ENCODE measurements at places on chromosomes 12 and 14. TPM values are rescaled to one million over a fixed set of nuclear protein-coding genes. Genes with fewer than 3 reads are reported as not detected.

DNA sequence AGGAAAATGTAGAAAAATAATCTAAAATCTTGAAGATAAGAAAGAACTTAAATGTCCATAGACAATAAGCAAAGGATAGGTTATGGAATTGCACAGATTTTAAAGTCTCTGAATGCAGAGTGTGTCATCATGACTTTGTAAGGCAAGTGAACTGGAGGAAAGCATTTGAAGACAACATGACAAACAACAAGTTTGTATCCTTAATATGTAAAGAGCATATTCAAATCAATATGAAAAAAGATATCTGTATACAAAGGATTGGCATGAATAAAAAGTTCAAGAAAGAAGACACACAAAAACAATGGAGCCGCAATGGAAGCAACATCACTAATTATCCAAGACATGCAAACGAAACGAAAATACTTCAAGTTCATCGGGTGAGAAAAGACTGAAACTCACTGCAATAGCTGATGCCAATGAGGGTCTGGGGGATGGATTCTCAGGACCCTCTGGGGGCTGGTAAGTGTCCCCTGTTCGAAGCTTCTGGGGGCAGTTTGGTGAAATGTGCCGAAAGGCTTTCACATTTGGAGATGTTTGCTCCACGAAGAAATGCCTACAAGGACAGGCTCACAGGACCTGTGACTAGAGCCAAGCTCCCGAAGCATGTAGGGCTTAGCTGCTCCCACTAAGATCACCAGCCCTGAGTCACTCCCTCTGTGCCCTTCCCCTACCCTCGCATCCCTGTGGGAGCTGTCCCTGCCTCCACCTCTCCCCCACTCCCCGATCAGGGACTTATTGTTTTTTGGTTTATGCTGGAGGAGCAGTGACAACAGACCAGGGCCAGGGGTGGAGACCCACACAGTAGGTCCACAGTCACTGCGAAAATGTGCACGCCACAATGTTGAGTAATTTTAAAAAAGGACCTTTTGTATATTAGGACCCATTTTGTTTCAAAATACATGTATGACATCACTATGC lies 345.7 kb upstream of the SFSWAP start:
- peaks cover 27% of the 10 kb centered on the region for H3K4me1 ChIP-seq
- H3K4me3 ChIP-seq: no peak overlapping the region
- H3K27ac ChIP-seq: peak overlapping the region; percentile 49
- H3K36me3 ChIP-seq: no peaks in the 10 kb centered on the region
- peak; percentile 64 for DNase-seq

DNA sequence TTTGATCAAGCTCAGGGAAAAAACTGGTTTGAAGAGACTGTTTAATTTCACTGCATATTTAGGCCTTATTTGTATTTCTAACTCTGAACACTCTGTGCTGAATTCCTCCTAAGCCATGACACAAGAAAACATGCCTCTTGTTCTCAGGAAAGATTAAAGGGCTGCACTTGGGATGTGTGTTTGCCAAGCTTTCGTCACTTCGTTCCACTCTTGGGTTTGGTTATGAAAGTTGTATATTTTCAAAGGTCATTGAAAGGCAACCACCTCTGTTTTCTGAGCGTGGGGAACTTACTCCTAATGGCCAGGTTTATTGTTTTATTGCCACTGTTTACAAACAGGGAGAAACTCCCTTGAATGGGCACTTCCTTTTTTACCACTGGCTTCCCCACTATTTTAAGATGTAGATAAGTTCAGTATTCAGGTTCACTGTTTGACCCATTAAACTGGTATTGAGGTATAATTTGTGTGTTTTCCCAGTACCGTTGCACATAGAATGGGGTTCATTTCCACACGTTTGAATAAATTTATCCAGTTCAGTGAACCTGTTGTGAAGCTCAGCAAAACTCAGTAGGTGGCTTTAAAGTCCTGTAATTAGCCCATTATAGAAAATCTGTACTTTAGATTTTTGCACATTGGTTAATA lies 65.3 kb downstream of the NKX2-1 start:
- no peaks in the 10 kb centered on the region for H3K4me1 ChIP-seq
- no peaks in the 10 kb centered on the region for H3K27me3 ChIP-seq
- DNase-seq: no peak
- H3K27ac ChIP-seq: no peak overlapping the region
- H3K36me3 ChIP-seq: no peaks in the 10 kb centered on the region

Gene GALNT8
- total RNA-seq: 0.95 TPM

Gene GUCY2C
- total RNA-seq: not detected

Gene PRH2
- total RNA-seq: not detected

Data from ovary (tissue), 10 donors.